ENCODE measurements at places on chromosomes 1 and 21. TPM values are rescaled to one million over a fixed set of nuclear protein-coding genes. Genes with fewer than 3 reads are reported as not detected.

ICOSLG gene
- total RNA-seq: 1.4 TPM

GRCh38 chr21:17196623-17197022 lies 316.2 kb upstream of the CXADR start:
- H3K27ac ChIP-seq: no peak overlapping the region
- DNase-seq: no peak
- H3K4me3 ChIP-seq: no peak overlapping the region
- H3K36me3 ChIP-seq: no peaks in the 10 kb centered on the region
- no peaks in the 10 kb centered on the region for H3K4me1 ChIP-seq

DNA sequence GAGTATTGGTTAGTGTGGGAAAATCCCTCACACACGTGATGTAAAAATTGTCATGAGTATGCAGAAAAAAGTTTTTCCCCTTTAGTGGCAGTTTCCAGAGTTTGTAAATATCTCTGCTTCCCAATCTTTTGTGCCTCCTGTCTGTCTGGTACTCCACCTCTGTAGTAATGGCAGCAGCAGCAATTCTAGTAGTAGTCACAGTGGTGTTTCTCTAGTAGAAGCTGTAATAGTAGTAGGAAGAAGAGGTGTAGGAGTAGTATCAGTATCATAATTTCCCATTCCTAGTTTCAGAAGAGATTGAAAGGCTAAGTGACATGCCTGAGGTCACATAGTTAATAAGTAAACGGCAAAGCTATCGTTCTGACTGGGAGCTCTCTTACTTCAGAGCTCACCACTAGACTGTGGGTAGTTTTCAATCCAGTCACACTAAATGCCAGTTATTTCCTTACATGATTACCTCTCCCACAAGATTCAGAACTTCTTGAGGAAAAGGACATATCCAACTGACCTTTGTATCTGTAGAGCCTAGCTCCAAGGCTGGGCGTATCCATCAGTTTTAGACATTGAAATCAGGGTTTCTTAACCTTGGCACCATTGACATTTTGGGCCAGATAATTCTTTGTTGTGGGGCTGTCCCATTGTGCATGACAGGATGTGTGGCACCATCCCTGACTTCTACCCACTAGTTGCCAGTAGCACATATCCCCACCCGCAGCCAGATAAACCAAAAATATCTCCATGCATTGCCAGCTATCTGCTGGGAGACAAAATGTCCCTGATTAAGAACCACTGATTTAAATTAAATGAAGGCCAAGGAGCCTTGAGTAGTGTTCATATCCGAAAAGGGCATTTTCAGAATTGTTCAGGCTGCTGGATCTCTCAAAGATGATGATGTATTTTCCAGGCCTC lies 135.9 kb downstream of the FGGY start:
- no peaks in the 10 kb centered on the region for H3K36me3 ChIP-seq
- H3K4me1 ChIP-seq: peaks cover 3% of the 10 kb centered on the region
- no peak overlapping the region for H3K4me3 ChIP-seq
- no peak for DNase-seq
- no peaks in the 10 kb centered on the region for H3K27me3 ChIP-seq

GRCh38 chr21:15001113-15001512 lies 63.7 kb downstream of the NRIP1 start:
- H3K27me3 ChIP-seq: no peaks in the 10 kb centered on the region
- H3K27ac ChIP-seq: no peak overlapping the region
- H3K36me3 ChIP-seq: no peaks in the 10 kb centered on the region
- H3K4me1 ChIP-seq: peaks cover 39% of the 10 kb centered on the region
- DNase-seq: no peak
- H3K4me3 ChIP-seq: no peak overlapping the region

DNA sequence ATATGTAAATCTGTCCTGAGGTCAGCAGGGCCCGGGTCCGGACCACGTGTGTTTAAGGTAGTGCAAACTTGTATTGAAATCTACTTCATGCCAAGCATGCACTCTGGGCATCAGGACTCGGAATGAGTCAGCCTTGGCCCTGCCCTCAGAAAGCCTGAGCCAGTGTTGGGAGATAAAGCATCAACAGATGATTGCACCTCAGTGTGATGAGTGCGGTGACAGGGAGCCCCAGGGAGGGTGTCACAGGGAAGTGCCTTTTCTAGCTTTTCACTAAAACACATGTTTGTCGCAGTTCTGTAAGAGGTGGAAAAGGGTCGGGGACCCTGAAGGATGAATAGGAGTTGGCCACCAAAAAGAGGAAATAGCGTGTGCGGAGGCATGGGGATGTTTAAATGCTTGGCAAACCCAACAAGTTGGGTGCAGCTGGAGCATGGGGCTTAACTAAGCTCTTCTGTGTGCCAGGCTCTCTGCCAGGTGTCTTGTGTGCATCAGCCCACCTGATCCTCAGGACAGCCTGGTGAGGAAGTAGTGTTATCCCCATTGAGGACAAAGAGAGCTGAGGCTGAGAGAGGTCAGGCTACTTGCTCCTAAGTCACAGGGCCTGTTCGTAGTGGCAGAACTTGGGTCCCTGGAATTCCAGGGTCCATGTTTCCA lies 48.2 kb upstream of the EPB41 start:
- peaks cover 3% of the 10 kb centered on the region for H3K27me3 ChIP-seq
- no peak for DNase-seq
- H3K36me3 ChIP-seq: no peaks in the 10 kb centered on the region
- H3K27ac ChIP-seq: no peak overlapping the region

GRCh38 chr1:185017338-185017737 lies 28.0 kb upstream of the RNF2 start:
- no peak overlapping the region for H3K4me3 ChIP-seq
- DNase-seq: no peak
- no peaks in the 10 kb centered on the region for H3K4me1 ChIP-seq
- H3K36me3 ChIP-seq: no peaks in the 10 kb centered on the region
- H3K27ac ChIP-seq: no peak overlapping the region

DNA sequence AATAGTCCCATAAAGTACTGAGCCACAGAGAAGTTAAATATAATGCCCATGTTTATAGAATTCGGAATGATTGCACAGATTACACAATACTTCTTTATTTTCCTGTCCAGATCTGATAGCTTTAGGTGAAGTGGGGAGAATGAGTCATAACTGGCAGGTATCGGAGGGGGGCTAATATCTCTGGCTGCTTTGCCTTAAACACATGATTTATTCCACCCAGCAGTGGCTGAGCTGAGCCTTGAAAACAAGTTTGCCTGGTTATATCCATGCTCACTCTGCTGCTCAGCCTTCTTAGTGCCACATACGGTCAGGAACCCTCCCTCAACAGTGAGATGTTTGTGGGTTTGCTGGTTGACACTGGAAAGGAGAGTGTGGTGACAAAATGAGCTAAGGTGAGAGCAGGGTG lies 119.7 kb upstream of the ZNF648 start:
- no peaks in the 10 kb centered on the region for H3K36me3 ChIP-seq
- no peak overlapping the region for H3K27ac ChIP-seq

DNA sequence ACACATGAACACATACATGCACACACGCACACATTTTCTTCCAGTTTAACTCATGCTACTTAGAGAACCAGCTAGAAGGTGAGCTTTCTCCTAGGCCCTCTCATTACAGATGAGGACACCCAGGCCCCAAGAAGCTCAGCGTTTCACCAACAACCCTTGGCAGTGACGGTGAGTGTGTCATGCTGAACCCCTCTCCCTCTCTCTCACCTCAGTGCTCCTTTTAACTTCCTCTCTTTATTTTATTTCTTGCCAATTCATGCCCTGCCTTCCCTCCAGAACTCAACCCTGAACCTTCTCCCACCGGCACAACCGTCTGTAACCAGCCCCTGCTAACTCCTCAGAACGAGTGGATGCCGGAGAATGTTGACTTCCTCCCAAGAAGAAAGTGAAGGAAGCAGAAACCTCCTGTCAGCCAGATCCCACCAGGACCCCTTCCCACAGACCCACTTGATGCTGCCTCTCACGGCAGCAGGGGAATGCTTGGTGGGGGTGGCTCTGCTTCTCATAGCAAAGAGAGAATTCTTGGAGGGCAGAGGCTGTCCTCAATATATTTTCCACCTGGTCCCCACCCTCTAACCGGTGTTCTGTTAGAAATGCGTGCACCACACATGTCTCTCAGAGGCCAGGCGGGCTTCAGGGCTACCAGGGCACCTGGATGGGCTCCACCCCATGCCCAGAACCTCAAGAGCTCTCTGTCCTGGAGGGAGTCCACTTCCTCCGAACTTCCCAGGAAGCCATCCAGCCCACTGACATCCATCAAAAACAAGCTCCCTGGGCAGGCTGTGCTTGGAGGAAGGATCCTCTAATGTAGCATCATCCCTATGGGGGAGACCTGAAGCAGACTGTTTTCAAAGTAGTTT lies 134.0 kb downstream of the TOMM20 start:
- no peaks in the 10 kb centered on the region for H3K36me3 ChIP-seq
- peaks cover 28% of the 10 kb centered on the region for H3K4me1 ChIP-seq
- DNase-seq: no peak
- H3K27ac ChIP-seq: peak overlapping the region; percentile 23
- H3K4me3 ChIP-seq: no peak overlapping the region
- no peaks in the 10 kb centered on the region for H3K27me3 ChIP-seq

All from heart left ventricle (tissue), 16 donors.